ENCODE measurements at places on chromosomes 16 and 17.

- peak; percentile 23 for DNase-seq
These were observed 145.2 kb downstream of the PMP22 start for GRCh38 chr17:15119968-15120367.

- no peak for DNase-seq
These were observed 7.1 kb upstream of the IL32 start for GRCh38 chr16:3058139-3059030.

GRCh38 chr17:77915594-77916021, 42.9 kb upstream of the TNRC6C start:
- DNase-seq, result no peak

DNA sequence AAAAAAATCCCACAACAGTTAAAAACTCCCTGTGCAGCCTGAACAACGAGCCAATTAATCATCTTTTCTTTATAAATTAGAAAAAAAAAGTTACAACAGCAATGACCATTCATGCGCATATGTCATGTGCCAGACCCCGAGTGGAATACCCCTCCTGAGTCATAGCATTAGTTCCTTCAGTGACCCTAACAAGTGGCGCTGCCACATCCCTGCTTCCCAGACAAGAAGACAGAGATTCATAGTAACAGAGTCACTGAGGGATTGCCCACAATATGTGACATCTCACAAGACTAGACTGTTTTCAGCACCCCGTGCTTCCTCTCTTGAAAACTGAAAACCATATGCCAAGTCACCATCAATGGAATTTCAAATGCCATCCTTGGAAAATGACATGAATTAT, 7.9 kb downstream of the UMOD start:
- no peak for DNase-seq

DNA sequence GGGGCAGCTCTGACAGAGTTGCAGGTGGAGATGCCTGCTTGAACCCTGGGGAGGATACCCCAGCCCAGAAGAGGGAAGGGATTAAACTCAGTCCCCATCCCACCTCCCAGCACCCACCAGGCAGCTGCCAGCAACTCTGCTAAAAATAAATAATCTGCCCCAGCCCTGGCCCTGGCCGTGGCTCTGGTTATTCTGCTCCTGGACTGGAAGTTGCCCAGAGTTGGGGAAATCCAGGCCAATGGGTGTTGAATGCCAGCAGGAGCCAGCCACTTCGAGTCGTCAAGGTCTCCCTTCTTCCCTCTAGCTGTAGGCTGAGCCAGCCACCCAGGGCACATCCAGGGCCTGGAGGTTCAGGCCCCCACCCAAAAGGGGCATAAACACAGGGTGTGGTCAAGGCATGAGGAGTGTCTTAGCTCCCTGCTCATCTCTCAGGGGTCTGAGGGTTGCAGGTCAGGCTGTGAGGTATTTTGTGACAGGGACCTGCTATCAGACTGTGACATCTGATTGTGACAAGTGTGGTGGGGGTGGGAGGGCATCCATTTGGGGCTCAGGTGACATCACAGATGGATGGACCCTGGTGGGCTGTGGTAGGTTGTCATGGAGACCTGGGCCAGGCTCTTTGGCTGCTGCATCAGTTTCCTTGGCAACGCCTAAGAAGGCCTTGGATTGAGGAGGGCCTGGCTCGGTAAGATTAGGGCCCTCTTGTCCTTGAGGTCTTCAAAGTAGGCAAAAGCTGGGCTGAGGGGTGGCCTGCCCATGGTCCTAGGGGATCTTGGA, 1.0 kb upstream of the RRAD start:
- no peak for DNase-seq

DNA sequence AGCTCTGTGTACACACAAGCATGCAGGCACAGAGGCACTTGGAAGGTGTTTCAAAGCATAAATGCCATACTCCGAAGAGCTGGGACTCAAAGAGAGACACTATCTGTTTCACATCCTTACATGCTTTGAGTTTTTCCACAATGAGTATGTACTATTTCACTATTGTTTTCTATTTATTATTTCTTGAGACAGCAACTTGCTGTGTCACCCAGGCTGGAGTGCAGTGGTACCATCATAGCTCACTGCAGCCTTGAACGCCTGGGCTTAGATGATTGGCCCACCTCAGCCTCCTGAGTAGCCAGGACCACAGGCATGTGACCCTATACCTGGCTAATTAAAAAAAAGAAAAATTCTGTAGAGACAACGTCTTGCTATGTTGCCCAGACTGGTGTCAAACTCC, 31.6 kb downstream of the CYB5D2 start:
- DNase-seq, result no peak

DNA sequence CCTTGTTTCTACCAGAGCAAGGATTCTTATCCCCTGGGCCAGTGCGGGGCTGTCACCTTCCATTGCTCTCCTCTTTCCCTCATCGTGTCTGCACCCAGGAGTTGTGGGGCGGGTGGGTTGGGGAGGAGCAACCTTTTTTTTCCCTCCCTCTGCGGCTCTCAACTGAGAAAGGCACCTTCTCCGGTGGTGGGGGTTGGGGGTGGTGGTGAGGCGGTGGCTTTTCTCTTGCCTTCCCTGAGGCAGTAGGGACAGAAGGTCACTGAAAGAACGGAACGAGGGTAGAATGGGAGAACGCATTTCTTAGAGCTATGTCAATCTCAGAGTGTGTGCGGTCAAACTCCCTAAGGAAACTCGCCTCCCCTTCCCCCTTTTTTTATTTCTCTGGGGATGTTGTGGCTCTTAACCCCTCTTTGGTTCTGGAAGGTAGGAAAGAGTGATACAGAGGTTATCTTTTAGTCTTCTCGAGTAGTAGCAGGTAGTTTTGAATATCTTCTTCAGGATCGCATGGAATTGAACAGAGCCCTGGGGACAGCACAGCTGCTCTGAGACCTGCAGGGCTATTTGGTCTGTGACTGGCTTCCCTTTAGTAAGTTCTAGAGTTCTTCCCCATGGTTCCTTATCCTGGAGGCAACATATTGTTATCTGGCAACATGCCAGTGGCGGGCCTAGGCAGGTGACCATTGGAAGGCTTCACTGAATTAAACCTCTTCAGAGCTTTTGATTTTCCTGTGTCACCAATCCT, 994 bp downstream of the CLTC start:
- peak; percentile 61 for DNase-seq

DNA sequence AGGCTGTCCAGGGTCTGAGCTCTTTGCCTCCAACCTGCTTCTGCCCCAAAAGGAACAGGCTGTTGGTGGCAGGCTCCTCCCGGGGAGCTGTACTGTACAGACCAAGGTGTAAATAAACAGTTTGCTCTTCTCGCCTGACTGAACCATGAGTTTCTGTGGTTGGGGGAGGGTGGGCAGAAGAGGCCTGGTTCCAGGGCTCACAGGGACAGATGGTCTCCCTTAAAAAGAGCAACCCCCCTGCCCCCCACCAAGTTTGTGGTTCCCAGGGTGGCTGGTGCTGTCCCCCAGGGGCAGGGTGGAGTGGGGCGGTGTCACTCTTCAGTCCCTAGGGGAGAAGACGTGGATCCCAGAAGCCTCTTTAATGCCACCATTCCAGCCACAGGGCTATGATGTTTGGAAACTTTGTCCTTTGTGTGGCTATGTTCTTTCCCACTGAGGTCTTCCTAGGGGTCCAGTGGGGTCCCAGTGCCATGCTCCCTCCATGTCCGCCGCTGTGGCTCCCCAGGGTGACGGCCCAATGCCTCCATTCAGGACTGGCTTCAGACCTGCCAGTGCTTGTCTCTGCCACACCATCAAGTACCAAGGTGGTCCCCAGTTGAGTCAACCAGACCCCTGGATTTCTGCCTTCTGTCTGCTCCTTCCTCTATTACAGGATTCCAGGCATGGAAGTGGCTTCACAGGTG, 146.7 kb downstream of the RAB11FIP4 start:
- DNase-seq, result no peak

GRCh38 chr16:64648282-64648681, 473.6 kb downstream of the CDH11 start:
- DNase-seq, result no peak

GRCh38 chr17:55418369-55419268, 3.0 kb downstream of the MMD start:
- no peak for DNase-seq

DNA sequence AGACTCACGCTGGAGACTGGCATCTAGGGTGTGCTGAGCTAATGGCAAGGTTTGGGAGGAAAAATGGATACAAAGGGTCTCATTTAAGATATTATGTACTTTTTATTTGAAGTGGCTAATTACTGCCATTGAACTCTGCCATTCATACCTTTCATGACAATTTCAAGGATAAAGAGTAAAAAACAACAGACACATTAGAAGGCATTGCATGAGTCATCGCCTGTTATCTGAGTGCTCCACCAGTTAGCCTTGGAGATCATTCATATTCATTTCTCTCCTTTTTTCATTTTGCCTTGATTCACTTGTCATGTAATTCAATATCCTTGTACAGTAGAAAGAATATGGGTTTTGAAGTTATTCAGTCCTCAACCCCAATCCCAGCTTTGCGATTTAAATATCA, 109.5 kb downstream of the CDH8 start:
- DNase-seq, result no peak

DNA sequence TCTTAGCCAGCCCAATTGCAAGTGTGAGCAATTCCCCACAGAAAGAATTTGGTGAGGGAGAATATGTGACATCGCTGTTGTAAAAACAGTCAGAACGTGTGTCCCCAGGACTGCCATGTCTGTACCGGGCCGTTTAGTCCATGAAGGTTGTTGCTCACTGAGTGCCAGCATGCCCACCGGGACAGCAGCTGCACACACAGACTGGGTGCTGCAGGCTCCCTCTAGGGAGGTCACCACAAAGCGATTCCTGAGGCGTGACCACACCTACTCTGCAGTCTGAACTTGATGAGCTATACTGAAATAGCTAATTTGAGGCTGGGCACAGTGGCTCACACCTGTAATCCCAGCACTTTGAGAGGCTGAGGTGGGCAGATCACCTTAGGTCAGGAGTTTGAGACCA, 44.1 kb upstream of the ADORA2B start:
- DNase-seq, result no peak

DNA sequence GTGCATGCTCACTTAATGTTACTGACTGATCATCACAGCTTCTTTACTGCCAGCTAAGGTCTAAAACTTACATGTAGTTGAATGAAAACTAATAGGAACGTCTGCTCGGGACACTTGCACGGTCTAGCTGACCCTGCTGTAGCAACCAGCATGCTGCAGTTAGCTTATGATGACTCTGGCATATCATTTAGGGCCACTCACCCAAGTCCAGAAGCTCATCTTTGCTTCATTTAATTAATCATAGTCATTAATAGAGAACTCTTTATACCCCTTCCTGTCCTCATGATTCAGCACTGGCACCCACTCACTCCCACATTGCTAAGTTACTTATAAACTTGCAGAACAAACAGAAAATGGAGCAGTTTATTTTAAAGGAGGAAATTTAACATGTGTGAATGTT, 136.3 kb downstream of the NLK start:
- no peak for DNase-seq

- no peak for DNase-seq
These were observed 2.9 kb upstream of the SRCIN1 start for GRCh38 chr17:38608648-38609047.

DNA sequence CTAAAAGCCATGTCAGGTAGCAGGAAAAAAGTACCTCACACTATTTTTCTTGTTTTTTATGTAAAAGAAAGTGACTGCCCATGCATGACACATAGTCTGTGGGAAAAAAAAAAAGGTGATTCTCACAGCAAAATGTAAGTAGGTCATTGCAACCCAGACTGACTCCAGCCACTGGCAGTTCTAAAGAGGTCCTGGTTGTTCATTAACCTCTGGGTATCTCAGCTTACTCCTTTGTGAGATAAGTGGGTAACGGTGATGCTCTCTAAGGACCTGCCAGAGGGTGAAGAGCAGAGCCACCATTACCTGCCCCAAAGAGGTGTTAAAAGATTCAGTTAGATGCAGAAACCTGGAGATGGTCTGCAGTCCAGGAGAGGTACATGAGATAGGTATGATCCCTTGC, 531.9 kb downstream of the GRIN2A start:
- no peak for DNase-seq

DNA sequence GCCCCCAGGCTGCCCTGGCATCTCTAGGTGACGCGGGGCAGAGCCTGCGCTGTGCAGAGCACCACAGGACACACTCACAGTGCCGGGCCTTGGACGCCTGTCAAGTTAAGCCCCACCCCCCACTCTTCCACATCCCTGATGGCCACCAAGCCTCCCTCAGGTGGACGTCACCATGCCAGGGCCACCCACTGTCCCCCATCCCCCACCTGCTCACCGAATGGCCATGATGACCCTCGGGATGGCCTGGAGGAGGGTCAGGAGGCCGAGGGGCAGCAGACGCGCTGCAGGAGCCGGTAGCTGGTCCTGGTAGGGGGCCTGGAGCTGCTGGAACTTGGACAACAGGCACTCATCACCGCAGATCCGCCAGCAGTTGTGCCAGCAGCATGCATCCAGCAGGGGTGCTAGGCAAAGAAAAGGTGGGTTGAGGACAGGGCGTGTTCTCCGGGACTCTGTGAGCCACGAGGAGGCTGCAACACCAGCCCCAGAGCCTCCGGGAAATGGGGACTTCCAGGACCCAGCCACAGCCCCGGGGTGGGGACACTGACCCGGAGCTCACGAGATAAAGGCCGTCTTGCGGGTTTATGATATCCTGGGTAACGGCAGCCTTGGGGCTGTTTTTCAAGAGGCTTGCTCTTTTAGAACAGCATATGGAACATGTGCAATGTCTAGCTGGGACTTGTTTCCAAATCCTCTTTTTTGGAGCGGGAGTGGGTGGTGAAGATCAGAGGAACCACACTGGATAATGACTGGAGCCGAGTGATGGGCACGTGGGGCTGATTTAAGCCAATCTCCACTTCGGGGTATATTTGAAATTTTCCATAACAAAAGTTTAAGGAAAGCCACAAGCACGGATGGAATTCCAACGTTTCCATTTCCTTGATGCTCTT, 11.4 kb downstream of the C16orf95 start:
- DNase-seq, result peak; percentile 84

DNA sequence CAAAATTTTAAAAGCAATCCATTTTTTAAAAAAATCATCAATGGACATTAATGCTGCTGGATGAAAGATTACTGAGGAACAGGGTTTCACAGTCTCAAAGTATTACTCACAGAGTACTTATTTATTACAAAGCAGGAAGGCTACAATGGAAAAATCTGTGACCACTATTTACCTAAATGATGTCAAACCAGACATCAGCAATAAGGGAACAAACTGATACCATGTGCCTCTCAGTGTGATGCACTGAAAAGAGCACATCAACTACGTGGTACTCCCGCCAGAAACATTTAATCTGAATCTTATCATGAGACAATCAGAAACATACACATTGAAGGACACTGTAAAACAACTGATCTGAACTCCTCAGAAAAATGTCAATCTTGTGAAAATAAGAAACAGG, 124.2 kb downstream of the PARN start:
- no peak for DNase-seq

- peak; percentile 26 for DNase-seq
These were observed 534 bp downstream of the GPATCH8 start for GRCh38 chr17:44502598-44503146.

- DNase-seq, result no peak
These were observed 41.2 kb downstream of the CACNG3 start for GRCh38 chr16:24297375-24297774.

DNA sequence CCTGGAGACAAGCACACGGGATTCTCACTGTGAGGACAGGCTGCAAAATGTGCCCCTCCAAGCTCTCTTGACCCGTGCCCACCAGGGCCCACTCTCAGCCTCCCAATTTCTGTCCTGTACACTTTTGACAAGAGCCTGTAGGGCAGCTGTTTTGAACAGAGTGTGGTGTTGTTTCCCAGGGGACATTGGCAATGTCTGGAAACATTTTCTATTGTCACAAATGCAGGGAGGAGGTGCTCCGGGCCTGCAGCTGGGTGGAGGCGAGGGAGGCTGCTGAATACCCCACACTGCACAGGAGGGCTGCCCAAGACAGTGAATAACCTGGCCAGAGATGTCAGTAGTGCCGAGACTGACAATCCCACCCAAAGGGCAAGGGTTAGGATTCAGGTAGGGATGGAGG, 10.5 kb downstream of the CEP295NL start:
- no peak for DNase-seq

Measured in GM03348 (cell line).